ENCODE measurements at places on chromosomes 3 and 15.

DNA sequence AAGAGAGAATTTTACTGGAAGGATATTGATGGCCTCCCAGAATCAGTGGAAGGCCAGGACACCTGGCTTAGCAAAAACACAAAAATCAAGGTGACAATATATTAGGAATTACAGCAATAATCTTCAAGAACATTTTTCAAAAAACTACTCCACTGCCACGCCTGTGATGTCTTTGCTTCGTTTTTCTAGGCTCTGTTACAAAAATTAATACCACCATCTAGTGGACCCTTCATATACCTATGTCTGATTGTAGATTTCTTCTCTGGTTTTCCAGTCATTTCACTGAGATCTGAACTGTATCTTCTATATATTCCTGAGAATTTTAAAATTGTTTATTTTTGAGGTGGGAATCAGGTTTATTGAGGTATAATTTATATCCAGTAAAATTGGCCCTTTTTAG is 5.6 kb upstream of the SLC33A1 start:
- DNase-seq: no peak

GRCh38 chr3:78481050-78481449 is 1286.7 kb downstream of the ROBO1 start:
- DNase-seq: no peak

GRCh38 chr15:41669701-41670100 is 9.5 kb downstream of the MGA start:
- DNase-seq: no peak

- no peak for DNase-seq
These were observed 593 bp upstream of the RSL24D1 start for GRCh38 chr15:55197362-55197705.

- no peak for DNase-seq
These were observed 13.9 kb downstream of the ICE2 start for GRCh38 chr15:60464836-60465630.

DNA sequence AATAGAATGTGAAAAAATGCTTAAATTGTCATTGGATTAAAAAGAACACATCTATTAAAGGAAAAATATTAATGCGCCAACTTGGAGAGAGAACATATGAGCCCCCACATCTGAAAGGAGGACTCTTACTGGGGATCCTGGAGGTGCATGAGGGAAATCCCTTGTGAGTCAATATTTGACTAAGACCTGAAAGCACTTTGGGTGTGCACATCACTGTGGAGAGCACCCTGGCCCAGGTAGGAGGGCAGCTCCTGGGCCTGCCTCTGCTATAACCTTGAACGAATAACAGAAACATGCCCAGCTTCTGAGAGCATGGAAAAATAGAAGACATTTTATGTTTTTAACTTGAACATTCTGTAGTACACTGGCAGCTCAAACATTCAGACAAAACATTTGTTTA is 199.8 kb downstream of the GAP43 start:
- no peak for DNase-seq

DNA sequence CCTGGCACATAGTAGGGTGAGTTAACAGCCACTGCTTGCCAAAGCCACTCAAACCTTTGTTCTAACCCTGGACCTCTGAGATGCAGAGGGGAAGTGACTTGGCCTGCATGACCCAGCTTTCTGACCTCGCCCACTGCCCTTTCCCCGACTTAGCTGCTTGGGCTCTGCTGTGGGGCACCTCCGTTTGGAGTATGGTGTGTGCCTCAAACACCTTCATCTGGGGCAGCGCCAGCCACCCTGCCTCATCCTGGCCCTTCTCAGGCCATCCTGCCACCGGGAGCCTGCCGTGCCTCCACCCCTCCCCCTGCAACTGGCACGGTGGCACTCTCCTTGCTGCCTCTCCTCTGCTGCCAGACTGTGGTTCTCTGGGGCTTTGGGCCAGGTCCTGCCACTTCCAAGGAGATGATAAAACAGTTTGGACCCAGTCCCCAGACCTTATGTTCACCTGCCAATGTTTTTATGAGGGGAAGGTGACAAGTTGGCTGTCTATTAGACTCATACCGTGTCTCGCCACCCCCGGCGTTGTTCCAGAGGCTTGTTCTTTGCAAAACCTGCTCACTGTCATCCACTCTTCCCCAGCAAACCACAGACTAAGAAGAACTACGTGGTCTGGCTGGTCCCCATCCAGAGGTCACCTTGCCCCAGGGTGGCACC is 32.2 kb downstream of the SLC6A6 start:
- no peak for DNase-seq

DNA sequence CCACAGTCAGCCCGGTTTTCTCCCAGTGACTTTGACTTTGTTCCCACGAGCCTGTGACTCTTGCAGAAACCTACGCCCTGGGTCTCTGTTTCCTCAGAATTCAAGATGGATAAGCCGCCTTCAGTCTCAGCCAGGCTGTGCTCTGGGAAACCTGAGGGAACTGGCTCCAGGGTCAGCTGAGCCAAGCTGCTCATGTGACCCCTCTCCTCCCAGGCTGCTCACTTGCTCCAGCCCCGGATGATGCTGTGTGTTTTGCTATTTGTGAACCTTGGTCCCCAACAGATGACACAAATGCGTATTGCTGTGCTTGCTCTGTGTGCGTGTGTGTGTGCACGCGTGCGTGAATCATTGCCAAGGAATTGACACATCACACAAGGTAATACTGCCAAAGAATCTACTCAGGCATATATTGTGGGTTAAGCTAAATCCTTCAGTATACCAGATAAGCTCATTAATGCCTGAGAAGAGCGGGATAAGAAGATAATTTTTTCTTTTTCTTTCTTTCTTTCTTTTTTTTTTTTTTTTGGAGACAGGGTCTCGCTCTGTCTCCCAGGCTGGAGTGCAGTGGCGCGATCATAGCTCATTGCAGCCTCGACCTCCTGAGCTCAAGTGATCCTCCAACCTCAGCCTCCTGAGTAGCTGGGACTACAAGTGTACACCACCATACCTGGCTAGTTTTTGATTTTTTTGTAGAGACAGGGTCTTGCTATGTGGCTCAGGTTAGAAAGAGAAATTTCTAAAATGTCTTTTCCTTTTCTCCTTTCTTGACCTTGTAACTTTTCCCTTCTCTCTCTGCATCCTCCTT is 29.2 kb upstream of the UMPS start:
- no peak for DNase-seq

DNA sequence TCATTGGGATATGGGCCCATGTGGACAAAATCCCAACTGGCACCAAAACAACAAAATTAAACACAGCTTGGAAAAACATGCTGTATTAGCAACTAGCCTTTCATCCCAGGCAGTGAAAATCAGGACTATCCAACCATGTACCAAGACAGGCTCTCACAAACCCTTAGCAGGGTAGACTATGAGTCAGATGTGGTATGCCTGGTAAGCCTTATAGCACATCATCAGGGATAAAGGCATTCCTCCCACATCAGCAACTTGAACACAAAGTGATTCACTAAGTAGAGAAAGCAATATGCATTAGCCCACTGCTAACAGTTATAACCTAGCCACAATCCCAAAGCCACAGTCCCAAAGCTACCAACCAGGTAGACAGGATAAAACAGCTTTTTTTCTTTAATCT is 8.0 kb downstream of the CEP152 start:
- DNase-seq: no peak

All from stimulated activated CD8-positive, alpha-beta memory T cell treated with anti-CD3 and anti-CD28 coated beads, Interleukin-15, amount 100 ng/mL, for 4 hours (primary cell).